ENCODE measurements at places on chromosomes 6 and 20.

- no peaks in the 10 kb centered on the region for H3K36me3 ChIP-seq
- DNase-seq: no peak
- H3K27me3 ChIP-seq: no peaks in the 10 kb centered on the region
- H3K27ac ChIP-seq: no peak overlapping the region
- H3K4me3 ChIP-seq: no peak overlapping the region
Measured at GRCh38 chr6:154611847-154612246, 101.4 kb upstream of the CNKSR3 start.

DNA sequence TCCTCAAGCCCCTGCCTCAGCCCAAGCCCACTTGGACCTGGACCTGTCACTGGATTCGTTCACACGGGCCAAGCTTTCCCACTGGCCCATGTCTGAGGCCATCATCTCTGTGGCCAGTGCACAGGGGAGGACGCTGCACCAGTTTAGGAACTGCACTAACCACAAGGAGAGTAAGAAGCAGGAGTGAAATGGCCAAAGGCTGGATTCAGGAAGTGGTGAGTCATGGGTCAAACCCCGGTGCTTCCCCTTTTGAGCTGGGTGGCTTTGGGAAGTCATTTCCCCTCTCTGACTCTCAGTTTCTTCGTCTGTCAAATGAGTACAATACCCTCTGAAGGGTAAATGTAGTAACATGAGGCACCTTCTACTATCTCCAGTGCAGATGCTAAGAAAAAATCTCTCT, 87.9 kb downstream of the CD40 start:
- no peaks in the 10 kb centered on the region for H3K36me3 ChIP-seq
- no peak for DNase-seq
- peaks cover 17% of the 10 kb centered on the region for H3K4me1 ChIP-seq
- H3K27ac ChIP-seq: no peak overlapping the region
- no peak overlapping the region for H3K4me3 ChIP-seq

- H3K4me3 ChIP-seq: peak overlapping the region; percentile 57
- DNase-seq: peak; percentile 60
- peaks cover 53% of the 10 kb centered on the region for H3K27me3 ChIP-seq
- H3K4me1 ChIP-seq: peaks cover 7% of the 10 kb centered on the region
Measured at GRCh38 chr6:106974999-106975737, 639 bp upstream of the CD24 start.

GRCh38 chr6:167565388-167565787, 240.5 kb downstream of the TTLL2 start:
- DNase-seq: no peak
- no peaks in the 10 kb centered on the region for H3K27me3 ChIP-seq
- no peak overlapping the region for H3K27ac ChIP-seq
- no peaks in the 10 kb centered on the region for H3K36me3 ChIP-seq
- H3K4me3 ChIP-seq: no peak overlapping the region

- H3K4me1 ChIP-seq: peaks cover 26% of the 10 kb centered on the region
- H3K4me3 ChIP-seq: no peak overlapping the region
- DNase-seq: no peak
- H3K36me3 ChIP-seq: peaks cover 33% of the 10 kb centered on the region
- no peaks in the 10 kb centered on the region for H3K27me3 ChIP-seq
Measured at GRCh38 chr6:155340464-155341129, 26.3 kb upstream of the TFB1M start.

DNA sequence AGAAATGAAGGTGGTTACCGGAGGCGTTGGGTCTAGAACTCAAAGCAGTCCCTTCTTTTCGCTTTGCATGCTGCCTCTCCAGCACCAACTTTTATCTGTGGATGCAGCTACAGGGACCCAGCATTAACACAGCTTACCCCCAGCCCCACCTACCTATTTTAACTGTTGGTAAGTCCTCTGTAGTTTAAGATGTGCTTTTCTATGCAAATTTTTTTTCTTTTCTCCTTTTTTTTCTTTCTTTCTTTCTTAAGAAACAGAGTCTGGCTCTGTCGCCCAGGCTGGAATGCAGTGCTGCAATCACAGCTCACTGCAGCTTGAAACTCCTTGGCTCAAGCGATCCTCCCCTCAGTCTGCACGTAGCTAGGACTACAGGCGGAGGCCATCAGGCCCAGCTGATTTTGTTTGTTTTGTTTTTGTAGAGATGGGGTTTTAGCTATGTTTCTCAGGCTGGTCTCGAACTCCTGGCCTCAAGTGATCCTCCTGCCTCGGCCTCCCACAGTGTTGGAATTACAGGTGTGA, 6.5 kb upstream of the USP45 start:
- H3K4me3 ChIP-seq: peak overlapping the region; percentile 99
- peaks cover 7% of the 10 kb centered on the region for H3K36me3 ChIP-seq
- peaks cover 7% of the 10 kb centered on the region for H3K27me3 ChIP-seq
- DNase-seq: no peak

DNA sequence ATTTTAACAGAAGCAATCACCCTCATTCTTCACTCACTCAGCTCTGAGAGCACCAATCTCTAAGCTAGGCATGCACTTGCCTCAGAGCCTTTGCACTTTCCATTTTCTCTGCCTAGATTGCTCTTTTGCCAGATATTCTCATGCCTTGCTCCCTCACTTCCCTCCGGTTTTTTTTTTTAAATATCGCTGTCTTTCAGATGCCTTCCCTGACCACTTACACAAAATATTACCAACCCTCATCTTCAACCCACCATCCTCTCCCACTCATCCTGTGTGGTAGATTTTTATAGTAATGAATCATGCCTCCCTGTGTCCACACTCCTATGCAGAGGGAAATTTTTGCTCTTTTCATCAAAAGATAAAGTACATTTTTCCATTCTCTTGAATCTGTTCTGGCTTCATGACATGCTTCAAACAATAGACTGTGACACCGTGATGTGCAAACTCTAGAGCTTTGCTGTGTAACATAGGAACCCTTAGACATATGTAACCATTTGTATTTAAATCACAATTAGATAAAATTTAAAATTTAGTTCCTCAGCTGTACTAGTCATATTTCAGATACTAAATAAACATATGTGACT, 437.1 kb downstream of the UTRN start:
- DNase-seq: no peak
- peaks cover 38% of the 10 kb centered on the region for H3K4me1 ChIP-seq
- H3K36me3 ChIP-seq: peaks cover 35% of the 10 kb centered on the region
- no peaks in the 10 kb centered on the region for H3K27me3 ChIP-seq

GRCh38 chr20:21147593-21147992, 21.7 kb downstream of the KIZ start:
- no peak for DNase-seq
- no peak overlapping the region for H3K4me3 ChIP-seq
- H3K27me3 ChIP-seq: no peaks in the 10 kb centered on the region
- no peak overlapping the region for H3K27ac ChIP-seq
- peaks cover 2% of the 10 kb centered on the region for H3K4me1 ChIP-seq

GRCh38 chr6:121932076-121932991, 467.1 kb upstream of the HSF2 start:
- peaks cover 2% of the 10 kb centered on the region for H3K27me3 ChIP-seq
- H3K4me1 ChIP-seq: no peaks in the 10 kb centered on the region
- DNase-seq: no peak

- no peaks in the 10 kb centered on the region for H3K27me3 ChIP-seq
- no peak overlapping the region for H3K4me3 ChIP-seq
- peaks cover 16% of the 10 kb centered on the region for H3K36me3 ChIP-seq
- no peak for DNase-seq
- H3K27ac ChIP-seq: no peak overlapping the region
Measured at GRCh38 chr20:20608041-20608440, 104.4 kb downstream of the RALGAPA2 start.

DNA sequence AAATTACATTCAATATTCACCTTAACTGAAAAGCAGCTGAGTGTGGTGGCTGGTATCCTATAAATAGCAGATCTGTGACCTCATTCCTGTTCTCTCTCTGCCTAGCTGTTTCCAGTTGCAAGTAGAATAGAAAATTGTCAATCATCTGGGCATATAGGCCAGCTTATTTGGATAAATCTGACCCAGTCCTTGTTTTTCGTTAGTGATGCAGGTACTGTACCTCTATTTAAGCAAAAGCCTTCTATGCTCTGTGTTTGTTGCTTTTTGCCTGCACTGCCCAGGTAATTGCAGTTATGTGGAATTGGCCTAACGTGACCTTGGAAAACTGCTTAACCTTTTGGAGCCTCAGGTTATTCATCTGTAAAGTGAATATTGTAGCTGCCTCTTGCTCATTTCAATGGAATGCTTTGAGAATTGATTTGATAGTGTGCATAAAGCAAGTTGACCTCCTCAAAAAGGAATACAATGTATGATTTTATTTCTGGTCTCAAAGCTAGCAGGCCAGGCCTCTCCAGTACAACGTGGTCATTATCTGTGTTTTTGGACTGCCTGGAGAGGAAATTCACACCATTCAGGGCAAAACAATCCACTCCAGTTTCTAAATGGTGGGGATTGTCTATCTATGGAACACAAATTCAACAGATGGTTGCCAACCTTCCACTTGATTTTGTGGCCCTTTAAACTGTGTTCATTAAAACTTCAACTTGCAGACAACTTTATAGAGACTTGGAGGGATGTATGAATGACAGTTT, 508.7 kb upstream of the CITED2 start:
- peaks cover 4% of the 10 kb centered on the region for H3K4me1 ChIP-seq
- DNase-seq: peak; percentile 29
- no peak overlapping the region for H3K27ac ChIP-seq
- no peaks in the 10 kb centered on the region for H3K36me3 ChIP-seq
- peaks cover 5% of the 10 kb centered on the region for H3K27me3 ChIP-seq

DNA sequence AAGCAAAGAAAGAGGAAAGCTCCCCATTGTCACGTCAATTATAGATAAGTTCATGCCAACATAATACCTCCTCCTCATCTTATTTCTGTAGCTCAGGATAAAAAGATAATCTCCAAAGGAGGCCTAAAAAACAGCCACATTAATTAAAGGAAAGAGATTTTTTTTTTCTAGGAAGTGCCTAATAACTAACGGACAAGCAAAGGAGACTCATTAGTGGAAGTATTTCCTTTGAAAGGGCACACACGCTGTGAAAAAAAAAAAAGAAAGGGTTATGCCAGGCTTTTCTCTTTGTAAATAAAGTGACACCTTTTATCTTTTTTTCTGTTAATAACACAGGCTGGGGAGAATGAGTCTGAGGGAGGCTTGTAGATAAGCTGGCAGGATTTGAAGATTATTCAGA, 55.7 kb downstream of the PCSK2 start:
- no peak overlapping the region for H3K27ac ChIP-seq
- no peak overlapping the region for H3K4me3 ChIP-seq
- no peaks in the 10 kb centered on the region for H3K27me3 ChIP-seq
- no peaks in the 10 kb centered on the region for H3K4me1 ChIP-seq

DNA sequence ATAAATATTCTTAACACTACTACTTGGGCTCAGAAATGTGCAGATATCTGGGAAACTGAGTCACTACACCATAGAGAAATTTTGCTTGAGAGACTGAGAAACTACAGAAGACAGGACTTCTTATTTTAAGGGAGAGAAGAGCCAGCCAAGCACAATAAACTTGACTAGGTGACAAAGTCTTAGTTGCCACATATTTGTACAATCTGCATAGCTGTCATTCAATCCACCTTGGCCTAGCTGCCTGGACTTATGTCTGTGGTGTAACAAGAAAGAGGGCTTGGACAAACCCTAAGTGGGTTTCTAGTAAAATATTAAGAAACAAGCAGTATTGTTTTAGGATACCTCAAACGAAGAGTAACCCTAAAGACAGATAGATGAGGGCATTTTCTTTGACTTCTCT, 21.8 kb upstream of the IRAK1BP1 start:
- no peak overlapping the region for H3K4me3 ChIP-seq
- no peak for DNase-seq
- no peak overlapping the region for H3K27ac ChIP-seq
- H3K27me3 ChIP-seq: peaks cover 2% of the 10 kb centered on the region

- no peak overlapping the region for H3K27ac ChIP-seq
- H3K27me3 ChIP-seq: no peaks in the 10 kb centered on the region
- H3K36me3 ChIP-seq: no peaks in the 10 kb centered on the region
- H3K4me1 ChIP-seq: no peaks in the 10 kb centered on the region
- DNase-seq: no peak
- H3K4me3 ChIP-seq: no peak overlapping the region
Measured at GRCh38 chr20:16944745-16945144, 196.6 kb downstream of the OTOR start.

DNA sequence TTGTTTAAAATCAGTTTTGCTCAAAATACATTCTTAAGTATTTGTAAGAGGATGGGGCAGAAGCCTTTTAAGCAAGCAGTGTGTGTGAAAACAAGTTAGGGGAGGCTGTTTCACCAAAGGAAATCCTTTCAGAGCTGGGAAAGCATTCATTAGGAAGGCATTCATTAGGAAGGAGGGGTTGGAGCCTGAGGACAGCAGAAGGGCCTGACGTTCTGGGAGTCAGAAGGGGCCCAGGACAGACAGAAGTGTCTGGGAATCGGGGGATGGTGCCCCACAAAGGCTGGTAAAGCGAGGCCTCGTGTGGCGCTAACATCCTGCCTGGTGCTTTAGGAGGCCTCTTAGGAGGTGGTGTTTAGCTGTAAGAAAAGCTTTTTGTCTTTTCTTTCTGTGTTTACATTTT, 80.6 kb upstream of the NXT1 start:
- H3K36me3 ChIP-seq: no peaks in the 10 kb centered on the region
- H3K27ac ChIP-seq: no peak overlapping the region
- H3K4me3 ChIP-seq: no peak overlapping the region
- no peaks in the 10 kb centered on the region for H3K4me1 ChIP-seq

DNA sequence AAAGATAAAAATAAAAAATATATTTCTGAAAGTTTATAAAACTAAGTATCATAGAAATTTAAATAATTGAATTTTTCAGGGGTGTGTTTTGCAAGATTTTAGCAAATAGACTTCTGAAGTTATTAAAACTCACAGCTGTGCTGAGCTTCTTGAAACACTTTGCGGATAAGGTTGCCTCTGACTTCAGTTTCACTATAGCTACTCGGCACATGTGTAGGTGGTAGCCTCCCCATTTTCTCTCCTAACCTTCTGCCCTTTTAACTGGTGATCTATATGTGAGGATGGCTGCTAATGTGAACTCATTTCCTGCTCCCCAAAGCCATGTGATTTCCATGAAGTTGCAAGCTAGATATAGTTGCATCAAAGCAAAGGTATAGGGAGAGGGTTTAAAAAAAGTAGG, 129.3 kb upstream of the STMND1 start:
- no peak overlapping the region for H3K27ac ChIP-seq
- H3K27me3 ChIP-seq: peaks cover 27% of the 10 kb centered on the region
- no peaks in the 10 kb centered on the region for H3K36me3 ChIP-seq
- DNase-seq: no peak
- no peak overlapping the region for H3K4me3 ChIP-seq

GRCh38 chr20:32397567-32398084, 39.5 kb downstream of the ASXL1 start:
- H3K4me1 ChIP-seq: peaks cover 27% of the 10 kb centered on the region
- peaks cover 52% of the 10 kb centered on the region for H3K36me3 ChIP-seq
- no peak for DNase-seq

- no peak overlapping the region for H3K4me3 ChIP-seq
- H3K27ac ChIP-seq: no peak overlapping the region
- no peak for DNase-seq
- no peaks in the 10 kb centered on the region for H3K4me1 ChIP-seq
- H3K27me3 ChIP-seq: no peaks in the 10 kb centered on the region
- H3K36me3 ChIP-seq: no peaks in the 10 kb centered on the region
Measured at GRCh38 chr6:148293181-148293995, 49.2 kb upstream of the SASH1 start.

GRCh38 chr6:157535340-157536222, 154.6 kb downstream of the ZDHHC14 start:
- H3K4me1 ChIP-seq: peaks cover 49% of the 10 kb centered on the region
- peak overlapping the region; percentile 67 for H3K4me3 ChIP-seq
- peak overlapping the region; percentile 80 for H3K27ac ChIP-seq

GRCh38 chr6:156710479-156710878, 66.7 kb upstream of the ARID1B start:
- H3K27ac ChIP-seq: no peak overlapping the region
- H3K4me1 ChIP-seq: peaks cover 2% of the 10 kb centered on the region

Data from activated CD4-positive, alpha-beta T cell treated with anti-CD3 and anti-CD28 coated beads, Interleukin-2, amount 10 ng/mL, durations not matched to agents 24 days and 14 days (primary cell).